ENCODE measurements at places on chromosomes 2 and 18.

DNA sequence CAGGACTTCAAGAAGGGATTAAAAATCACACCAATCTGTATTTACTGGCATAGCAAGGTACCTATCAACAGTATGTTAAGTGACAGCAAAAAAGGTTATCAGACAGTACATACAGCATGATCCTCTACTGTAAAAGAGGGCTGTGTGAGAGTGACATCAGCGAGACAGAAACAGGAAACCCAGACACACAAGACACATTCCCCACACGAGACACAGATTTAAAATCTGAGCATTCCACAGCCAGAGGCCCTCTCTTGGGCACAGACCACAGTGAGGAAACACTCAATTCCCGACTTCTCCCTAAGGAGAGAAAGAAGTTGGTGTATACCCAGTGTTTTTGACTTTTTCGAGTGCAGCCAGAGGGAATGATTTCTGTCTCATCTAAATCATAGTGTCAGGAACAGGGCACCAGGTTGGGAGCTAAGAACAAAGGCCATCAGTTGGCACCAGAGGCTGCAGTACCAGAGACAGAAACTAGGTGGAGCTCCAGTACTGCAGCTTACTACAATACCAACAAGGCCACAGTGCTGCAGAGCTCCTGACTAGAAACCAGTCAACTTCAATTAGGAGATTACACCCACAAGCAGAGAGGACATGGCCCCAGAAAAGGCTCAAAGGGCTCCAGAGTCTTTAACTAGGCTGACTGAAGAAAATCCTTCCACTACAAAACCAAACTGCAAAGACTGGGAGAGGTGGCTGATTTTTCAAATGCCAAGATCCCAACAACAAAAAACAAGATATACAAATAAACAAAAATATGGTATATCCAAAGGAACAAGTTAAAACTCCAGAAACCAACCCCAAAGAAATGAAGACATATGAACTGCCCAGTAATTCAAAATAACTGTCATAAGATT, 41.0 kb downstream of the UNC50 start:
- peak; percentile 15 for DNase-seq

DNA sequence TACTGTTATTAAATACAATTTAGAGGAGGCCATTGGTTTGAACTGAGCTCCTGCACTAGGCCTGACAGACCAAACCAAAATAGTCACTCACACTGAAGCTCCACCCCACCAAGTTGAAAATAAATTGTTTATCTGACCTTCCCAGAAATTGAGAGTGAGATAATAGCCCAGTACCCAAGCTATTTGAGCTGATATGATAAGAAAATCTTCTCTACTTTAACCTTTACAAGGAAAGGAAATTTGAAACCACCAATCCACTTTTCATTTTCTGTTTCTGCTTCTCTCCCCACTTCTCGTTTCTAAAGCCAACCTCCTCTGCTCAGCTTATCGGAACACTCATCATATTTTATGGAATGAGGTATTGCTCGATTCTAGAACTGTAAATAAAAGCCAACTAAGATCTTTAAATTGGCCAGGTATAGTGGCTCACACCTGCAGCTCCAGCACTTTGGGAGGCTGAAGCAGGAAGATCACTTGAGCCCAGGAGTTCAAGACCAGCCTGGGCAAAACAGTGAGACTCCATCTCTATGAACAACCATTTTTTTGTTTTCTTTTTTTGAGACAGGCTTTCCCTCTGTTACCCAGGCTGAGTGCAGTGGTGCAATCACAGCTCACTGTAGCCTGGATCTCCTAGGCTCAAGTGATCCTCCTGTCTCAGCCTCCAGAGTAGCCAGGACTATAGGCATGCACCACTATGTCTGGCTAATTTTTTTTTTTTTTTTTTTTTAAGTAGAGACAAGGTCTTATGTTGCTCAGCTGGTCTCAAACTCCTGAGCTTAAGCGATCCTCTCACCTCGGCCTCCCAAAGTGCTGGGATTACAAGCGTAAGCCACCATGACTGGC, 13.3 kb upstream of the GALM start:
- no peak for DNase-seq

GRCh38 chr18:39607034-39607433, 2041.4 kb upstream of the CELF4 start:
- DNase-seq: no peak

- no peak for DNase-seq
These were observed 202.4 kb upstream of the ZSWIM2 start for GRCh38 chr2:187051350-187051749.

DNA sequence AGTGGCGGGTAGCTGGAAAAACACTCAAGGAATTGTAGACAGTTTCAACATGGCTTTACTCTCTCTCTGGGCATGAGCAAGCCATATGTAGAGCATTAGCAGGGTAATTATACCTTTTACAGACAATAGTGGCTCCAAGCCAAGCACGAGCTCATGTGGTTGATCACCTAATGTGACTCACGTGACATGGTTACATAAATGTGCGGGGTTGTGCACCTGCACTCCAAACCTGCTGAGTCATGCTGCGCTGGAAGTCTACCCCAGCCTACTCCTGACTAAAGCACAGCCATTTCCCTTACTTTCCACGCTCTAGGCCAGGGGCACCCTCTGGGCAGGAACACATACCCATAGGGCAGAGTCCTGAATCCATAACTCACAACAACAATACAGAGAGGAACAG, 232.8 kb downstream of the MBD5 start:
- no peak for DNase-seq

DNA sequence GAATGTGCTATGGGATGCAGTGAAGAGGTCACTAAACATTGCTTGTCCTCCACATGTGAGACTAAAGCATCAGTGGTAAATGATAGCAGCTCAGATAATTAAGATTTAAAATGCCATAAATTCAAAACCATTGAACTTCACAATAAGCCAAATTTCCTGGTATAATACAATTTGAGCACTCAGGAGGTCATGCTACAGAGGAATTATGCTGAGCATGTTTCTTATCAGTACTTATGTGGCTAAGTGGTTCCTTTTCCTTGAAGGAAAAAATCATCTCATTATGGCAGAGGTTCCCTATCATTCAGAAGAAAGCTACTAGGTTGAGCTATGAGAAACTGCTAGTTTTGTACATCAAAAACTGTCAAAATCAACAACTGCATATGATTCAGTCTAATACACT, 156.6 kb downstream of the AGPS start:
- no peak for DNase-seq
